Activated CD4-positive, alpha-beta T cell treated with anti-CD3 and anti-CD28 coated beads for 36 hours (primary cell): ENCODE measurements at places on chromosomes 1 and 21. TPM values are rescaled to one million over a fixed set of nuclear protein-coding genes. Genes with fewer than 3 reads are reported as not detected.

- DNase-seq: no peak
- H3K27me3 ChIP-seq: peaks cover 15% of the 10 kb centered on the region
- H3K4me1 ChIP-seq: peaks cover 10% of the 10 kb centered on the region
- H3K36me3 ChIP-seq: no peaks in the 10 kb centered on the region
Observed at GRCh38 chr1:1437904-1438376, 2.5 kb downstream of the VWA1 start.

DNA sequence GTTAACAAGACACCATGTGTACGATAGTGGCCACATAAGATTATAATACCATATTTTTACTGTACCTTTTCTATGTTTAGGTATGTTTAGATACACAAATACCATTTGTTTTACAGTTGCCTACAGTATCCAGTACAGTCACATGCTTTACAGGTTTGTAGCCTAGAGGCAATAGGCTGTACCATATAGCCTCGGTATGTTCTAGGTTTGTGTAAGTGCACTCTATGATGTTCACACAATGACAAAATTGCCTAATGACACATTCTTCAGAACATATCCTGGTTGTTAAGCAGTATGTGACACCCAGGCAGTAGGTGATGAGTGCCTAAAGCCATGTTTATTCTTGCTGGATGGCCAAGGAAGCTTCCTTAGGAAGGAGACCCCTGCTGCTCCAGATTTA lies 111.8 kb downstream of the PAPPA2 start:
- DNase-seq: no peak
- no peaks in the 10 kb centered on the region for H3K4me1 ChIP-seq
- H3K4me3 ChIP-seq: no peak overlapping the region
- H3K27me3 ChIP-seq: no peaks in the 10 kb centered on the region
- H3K36me3 ChIP-seq: no peaks in the 10 kb centered on the region

- peaks cover 55% of the 10 kb centered on the region for H3K36me3 ChIP-seq
- H3K4me3 ChIP-seq: no peak overlapping the region
- H3K4me1 ChIP-seq: peaks cover 2% of the 10 kb centered on the region
- H3K27me3 ChIP-seq: no peaks in the 10 kb centered on the region
- no peak for DNase-seq
Observed at GRCh38 chr1:169538998-169539871, 47.0 kb downstream of the F5 start.

DNA sequence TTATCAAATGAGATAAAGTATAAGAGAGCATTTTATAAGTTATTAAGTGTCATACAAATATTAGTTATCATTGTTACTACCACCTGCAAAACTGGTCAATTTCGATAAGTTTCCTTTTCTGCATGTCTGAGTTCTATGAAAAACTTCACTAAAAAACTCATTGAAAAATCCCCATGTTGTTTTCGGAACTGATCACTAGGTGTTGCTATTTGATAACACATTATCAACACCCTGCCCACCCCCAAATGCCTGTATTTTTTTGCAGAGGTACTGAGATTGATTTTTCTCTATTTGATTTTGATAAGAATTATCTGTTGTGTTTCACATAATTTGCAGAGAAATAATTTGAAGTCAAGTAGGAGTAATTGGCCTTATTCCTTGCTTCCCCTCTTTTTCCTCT lies 22.1 kb upstream of the DISP1 start:
- H3K27me3 ChIP-seq: no peaks in the 10 kb centered on the region
- H3K4me1 ChIP-seq: peaks cover 7% of the 10 kb centered on the region
- no peak overlapping the region for H3K27ac ChIP-seq
- no peak overlapping the region for H3K4me3 ChIP-seq

- peaks cover 95% of the 10 kb centered on the region for H3K4me1 ChIP-seq
- H3K4me3 ChIP-seq: no peak overlapping the region
- peak; percentile 5 for DNase-seq
- H3K36me3 ChIP-seq: peaks cover 3% of the 10 kb centered on the region
Observed at GRCh38 chr1:234958706-234959657, 169.7 kb downstream of the TOMM20 start.

DNA sequence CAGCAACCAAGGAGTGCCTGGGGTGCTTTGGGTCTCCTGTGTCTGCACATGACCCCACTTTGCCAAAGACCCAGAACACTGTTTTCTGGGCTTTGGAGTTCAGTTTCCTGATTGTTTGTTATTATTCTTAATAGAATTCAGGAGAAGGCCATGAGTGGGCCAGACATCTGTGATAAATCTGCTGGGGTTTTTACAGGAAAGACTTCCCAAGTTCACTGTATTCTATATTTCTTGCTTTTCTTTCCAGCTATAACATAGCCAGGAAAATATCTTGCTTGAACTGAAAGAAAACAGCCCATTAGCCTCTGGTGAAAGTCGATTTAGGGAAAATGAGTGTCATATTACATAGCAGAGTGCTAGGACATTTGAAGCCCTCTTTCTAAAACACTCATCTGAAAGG lies 345.1 kb upstream of the USP24 start:
- H3K4me3 ChIP-seq: no peak overlapping the region
- no peaks in the 10 kb centered on the region for H3K27me3 ChIP-seq
- H3K36me3 ChIP-seq: no peaks in the 10 kb centered on the region

The MAP3K7CL gene
- 4.9 TPM for total RNA-seq

The CDCA8 gene
- total RNA-seq: 61.2 TPM

GRCh38 chr1:69295265-69295664 lies 272.5 kb upstream of the LRRC7 start:
- H3K4me1 ChIP-seq: no peaks in the 10 kb centered on the region
- H3K36me3 ChIP-seq: no peaks in the 10 kb centered on the region
- H3K27ac ChIP-seq: no peak overlapping the region
- H3K4me3 ChIP-seq: no peak overlapping the region
- no peaks in the 10 kb centered on the region for H3K27me3 ChIP-seq

DNA sequence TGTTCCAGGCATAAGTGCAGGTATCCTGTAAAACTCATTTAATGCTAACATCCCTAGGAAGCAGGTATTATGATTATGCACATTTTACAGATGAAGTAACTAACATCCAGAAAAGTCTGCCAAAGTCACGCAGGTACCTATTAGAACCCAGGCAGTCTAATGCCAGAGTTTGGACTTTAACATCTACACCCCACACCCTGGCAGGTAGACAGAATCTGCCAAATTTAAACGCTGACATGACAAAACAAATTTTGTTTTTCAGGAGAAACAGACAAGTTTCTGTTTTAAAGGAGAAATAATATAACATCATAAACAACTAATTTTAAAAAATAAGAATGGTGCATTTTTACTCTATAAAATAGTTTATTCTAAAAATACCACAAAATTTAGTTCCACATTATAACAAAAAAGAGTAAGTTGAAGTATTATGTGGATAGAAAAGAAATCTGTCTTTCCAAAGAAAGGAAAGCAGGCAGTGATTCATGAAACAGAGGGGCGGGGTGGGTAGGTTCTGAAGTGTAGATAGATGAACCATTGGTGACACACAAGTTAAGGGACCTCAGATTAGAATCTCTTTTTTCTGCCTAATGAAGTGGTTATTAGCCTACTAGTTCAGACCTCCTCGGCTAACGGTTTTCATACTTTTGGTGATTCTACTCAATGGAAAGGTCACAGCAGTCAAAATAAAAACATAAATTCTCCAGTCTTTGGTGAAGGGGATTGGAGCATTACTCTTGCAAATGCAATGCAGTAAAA lies 1.7 kb downstream of the ASPM start:
- peaks cover 3% of the 10 kb centered on the region for H3K27me3 ChIP-seq
- H3K4me3 ChIP-seq: peak overlapping the region; percentile 97
- peaks cover 33% of the 10 kb centered on the region for H3K36me3 ChIP-seq
- H3K4me1 ChIP-seq: peaks cover 21% of the 10 kb centered on the region

GRCh38 chr1:39845569-39846566 lies 37.4 kb downstream of the TRIT1 start:
- peak overlapping the region; percentile 16 for H3K4me3 ChIP-seq
- H3K27ac ChIP-seq: peak overlapping the region; percentile 78

The TTC22 gene
- 4.2 TPM for total RNA-seq

DNA sequence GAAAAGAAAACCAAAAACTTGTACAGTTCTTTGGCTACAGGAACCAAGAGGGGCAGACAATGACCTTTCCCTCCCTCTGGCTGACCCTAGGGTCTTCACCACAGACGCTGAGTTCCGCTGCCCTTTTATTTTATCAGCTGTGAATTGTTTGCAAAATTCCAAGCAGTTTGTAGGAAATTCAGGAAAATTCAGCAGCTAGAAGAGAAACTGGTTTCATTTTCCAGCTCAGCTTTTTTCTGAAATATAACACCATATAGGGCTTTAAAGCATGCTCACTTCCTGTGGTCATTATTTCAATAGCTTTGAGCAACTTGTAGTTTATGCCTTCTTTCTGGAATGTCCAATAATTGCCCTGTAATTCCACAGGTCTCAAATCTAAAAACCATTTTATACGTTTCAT lies 5.5 kb upstream of the PIK3R3 start:
- no peaks in the 10 kb centered on the region for H3K36me3 ChIP-seq
- no peak overlapping the region for H3K4me3 ChIP-seq
- DNase-seq: no peak
- peaks cover 18% of the 10 kb centered on the region for H3K27me3 ChIP-seq
- no peak overlapping the region for H3K27ac ChIP-seq

- peaks cover 2% of the 10 kb centered on the region for H3K36me3 ChIP-seq
- no peak overlapping the region for H3K27ac ChIP-seq
- no peak for DNase-seq
- no peaks in the 10 kb centered on the region for H3K27me3 ChIP-seq
Observed at GRCh38 chr1:231731268-231731667, 104.7 kb downstream of the DISC1 start.

- H3K4me1 ChIP-seq: peaks cover 9% of the 10 kb centered on the region
- no peak for DNase-seq
- H3K27ac ChIP-seq: no peak overlapping the region
- no peak overlapping the region for H3K4me3 ChIP-seq
- H3K27me3 ChIP-seq: no peaks in the 10 kb centered on the region
Observed at GRCh38 chr1:2896824-2897223, 95.3 kb upstream of the TTC34 start.

The GPR37L1 gene
- not detected for total RNA-seq

- no peak overlapping the region for H3K27ac ChIP-seq
- no peaks in the 10 kb centered on the region for H3K36me3 ChIP-seq
- H3K27me3 ChIP-seq: peaks cover 34% of the 10 kb centered on the region
- H3K4me3 ChIP-seq: no peak overlapping the region
- peaks cover 23% of the 10 kb centered on the region for H3K4me1 ChIP-seq
- DNase-seq: no peak
Observed at GRCh38 chr1:46526013-46526690, 25.3 kb downstream of the KNCN start.

The DMBX1 gene
- not detected for total RNA-seq

The ARHGAP30 gene
- 125 TPM for total RNA-seq

The GCSAML gene
- total RNA-seq: 0.09 TPM

GRCh38 chr1:247417831-247418230 lies 1.9 kb downstream of the NLRP3 start:
- H3K27ac ChIP-seq: no peak overlapping the region
- peaks cover 51% of the 10 kb centered on the region for H3K4me1 ChIP-seq
- H3K4me3 ChIP-seq: no peak overlapping the region
- H3K36me3 ChIP-seq: no peaks in the 10 kb centered on the region

The PTGER3 gene
- not detected for total RNA-seq

- no peak overlapping the region for H3K4me3 ChIP-seq
- H3K27ac ChIP-seq: no peak overlapping the region
- H3K27me3 ChIP-seq: no peaks in the 10 kb centered on the region
- H3K4me1 ChIP-seq: peaks cover under 1% of the 10 kb centered on the region
Observed at GRCh38 chr1:244063498-244063897, 12.4 kb downstream of the ZBTB18 start.

The OPTC gene
- total RNA-seq: not detected

The TNFRSF8 gene
- total RNA-seq: 15.7 TPM

DNA sequence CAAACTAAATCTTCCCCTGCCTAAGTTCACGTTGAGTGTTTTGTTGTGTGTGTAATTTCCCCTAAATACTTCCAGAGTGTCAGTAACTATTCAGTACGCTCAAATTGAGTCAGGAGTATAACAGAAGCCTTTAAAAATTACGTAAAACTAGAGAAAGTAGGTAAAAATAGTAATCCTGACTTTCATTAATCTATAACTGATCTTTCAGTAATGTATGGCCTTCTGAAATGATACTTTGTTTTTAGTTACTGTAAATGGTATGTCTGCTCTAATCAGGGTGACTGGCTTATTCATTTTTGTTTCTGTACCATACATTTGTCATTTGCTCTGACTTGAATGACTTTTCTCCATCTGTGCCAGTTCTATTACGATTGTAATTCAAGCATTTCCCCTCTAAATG lies 29.4 kb downstream of the MIER1 start:
- no peaks in the 10 kb centered on the region for H3K27me3 ChIP-seq
- H3K4me3 ChIP-seq: no peak overlapping the region
- H3K4me1 ChIP-seq: peaks cover 27% of the 10 kb centered on the region
- H3K27ac ChIP-seq: peak overlapping the region; percentile 69

The PLA2G2A gene
- total RNA-seq: not detected

The MSH4 gene
- 0.21 TPM for total RNA-seq

The CACNA1S gene
- total RNA-seq: not detected

- no peak overlapping the region for H3K4me3 ChIP-seq
- DNase-seq: no peak
- no peaks in the 10 kb centered on the region for H3K27me3 ChIP-seq
- H3K4me1 ChIP-seq: no peaks in the 10 kb centered on the region
Observed at GRCh38 chr1:7471836-7472235, 299.3 kb upstream of the VAMP3 start.

- H3K27me3 ChIP-seq: peaks cover 10% of the 10 kb centered on the region
- no peak overlapping the region for H3K27ac ChIP-seq
- no peak overlapping the region for H3K4me3 ChIP-seq
- no peak for DNase-seq
- no peaks in the 10 kb centered on the region for H3K4me1 ChIP-seq
- H3K36me3 ChIP-seq: no peaks in the 10 kb centered on the region
Observed at GRCh38 chr1:175402336-175402735, 209.8 kb upstream of the KIAA0040 start.

GRCh38 chr1:199490769-199491527 lies 536.6 kb upstream of the NR5A2 start:
- no peaks in the 10 kb centered on the region for H3K4me1 ChIP-seq
- H3K27ac ChIP-seq: no peak overlapping the region
- H3K4me3 ChIP-seq: no peak overlapping the region
- peaks cover 7% of the 10 kb centered on the region for H3K36me3 ChIP-seq
- peaks cover 2% of the 10 kb centered on the region for H3K27me3 ChIP-seq

- no peaks in the 10 kb centered on the region for H3K27me3 ChIP-seq
- no peak overlapping the region for H3K27ac ChIP-seq
- H3K4me1 ChIP-seq: no peaks in the 10 kb centered on the region
- H3K36me3 ChIP-seq: no peaks in the 10 kb centered on the region
Observed at GRCh38 chr1:48414264-48414663, 57.7 kb downstream of the SPATA6 start.

DNA sequence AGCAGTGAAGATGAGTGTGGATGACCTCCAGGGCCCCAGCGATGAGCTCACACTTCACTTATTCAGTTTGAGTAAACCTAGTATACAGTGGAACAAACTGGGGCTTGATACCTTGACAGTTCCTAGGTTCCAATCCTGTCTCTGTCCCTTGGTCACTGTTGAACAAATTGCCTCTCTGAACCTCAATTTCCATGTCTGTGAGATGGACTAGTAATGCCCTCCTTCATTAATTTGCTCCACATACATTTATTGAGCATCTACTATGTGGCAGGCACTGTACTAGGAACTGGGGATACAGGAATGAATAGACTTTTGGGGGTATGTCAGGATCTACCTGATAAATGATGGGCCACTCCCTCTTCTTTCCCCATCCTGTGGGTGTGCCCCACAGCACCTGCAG lies 57.3 kb downstream of the SDC3 start:
- H3K36me3 ChIP-seq: no peaks in the 10 kb centered on the region
- no peak overlapping the region for H3K4me3 ChIP-seq
- no peak overlapping the region for H3K27ac ChIP-seq
